ENCODE measurements at places on chromosomes 6 and 20. TPM values are rescaled to one million over a fixed set of nuclear protein-coding genes. Genes with fewer than 3 reads are reported as not detected.

The CDH4 gene
- 1.1 TPM for total RNA-seq

- peak overlapping the region; percentile 98 for H3K27ac ChIP-seq
- no peak for DNase-seq
- H3K36me3 ChIP-seq: peaks cover 30% of the 10 kb centered on the region
- H3K4me3 ChIP-seq: peak overlapping the region; percentile 87
Observed at GRCh38 chr6:31666337-31666965, 571 bp downstream of the CSNK2B start.

DNA sequence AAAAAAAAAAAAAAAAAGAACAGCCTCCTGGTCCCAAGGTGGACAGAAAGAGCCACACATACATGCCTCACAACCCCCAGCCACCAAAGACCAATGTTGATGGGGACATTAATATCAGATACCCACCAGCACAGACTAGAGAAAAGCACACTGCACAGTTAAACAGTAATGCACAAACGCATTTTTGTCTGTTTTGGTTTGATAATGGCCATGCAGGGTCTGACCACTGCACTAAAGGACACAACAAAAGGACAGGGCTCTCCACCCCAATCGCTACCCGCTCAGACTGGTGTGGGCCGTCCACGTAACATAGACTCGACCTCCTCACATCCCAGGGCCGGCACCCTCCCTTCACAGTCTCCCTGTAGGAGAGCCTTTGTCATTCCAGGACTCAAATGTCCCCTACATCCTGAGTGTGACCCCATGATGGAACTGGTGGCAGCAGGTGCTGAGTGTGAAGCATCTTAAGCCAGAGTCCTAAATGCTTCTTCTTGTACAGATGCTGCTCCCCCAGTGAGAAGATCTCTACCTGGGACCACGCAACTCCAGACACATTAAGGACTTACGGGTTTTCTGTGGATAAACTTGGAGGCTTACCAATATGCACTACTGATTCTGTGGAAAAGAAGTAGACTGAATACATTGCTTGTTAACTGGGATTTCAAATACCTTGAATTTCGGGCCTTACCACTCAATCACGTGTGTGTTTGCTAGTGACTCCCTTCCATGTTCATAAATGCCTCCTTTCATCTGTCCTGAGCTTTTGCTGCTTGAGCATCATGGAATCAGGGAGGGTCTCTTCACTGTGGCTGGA is 28.0 kb downstream of the RRBP1 start:
- H3K27ac ChIP-seq: peak overlapping the region; percentile 89
- DNase-seq: no peak
- no peaks in the 10 kb centered on the region for H3K27me3 ChIP-seq
- H3K4me1 ChIP-seq: peaks cover 80% of the 10 kb centered on the region
- H3K36me3 ChIP-seq: peaks cover 35% of the 10 kb centered on the region

The RHAG gene
- not detected for total RNA-seq

- no peak for DNase-seq
- no peak overlapping the region for H3K4me3 ChIP-seq
- H3K27me3 ChIP-seq: peaks cover 53% of the 10 kb centered on the region
- no peaks in the 10 kb centered on the region for H3K36me3 ChIP-seq
- no peak overlapping the region for H3K27ac ChIP-seq
Observed at GRCh38 chr6:166277892-166278578, 30.2 kb downstream of the PRR18 start.

Data from chondrocyte (in vitro differentiated cells).